ENCODE measurements at places on chromosomes 3 and 15.
A peak's percentile ranks its signal among the peaks of the same experiment; 100 is the strongest.

DNA sequence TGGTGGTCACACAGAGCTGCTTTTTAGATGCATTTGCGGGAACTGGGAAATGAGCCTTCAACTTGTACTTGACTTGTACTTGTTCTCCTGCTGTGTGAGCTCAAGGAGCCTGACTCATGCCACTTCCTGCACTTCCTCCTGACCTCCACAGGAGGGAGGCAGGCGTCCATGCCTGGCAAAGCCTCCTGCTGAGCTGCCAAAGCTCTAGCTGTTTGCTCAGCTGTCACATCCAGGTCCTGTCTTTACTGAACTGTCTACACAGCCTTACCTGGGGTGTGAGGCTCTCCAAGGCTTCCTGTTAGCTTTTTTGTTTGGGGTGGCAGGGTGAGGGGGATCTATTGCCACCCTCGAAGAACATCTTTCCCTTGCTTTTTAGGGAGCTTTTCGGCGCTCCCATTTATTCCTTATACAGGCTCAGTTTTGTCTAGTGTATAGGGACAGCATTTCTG is 6.4 kb downstream of the THPO start:
- DNase-seq: peak; percentile 81

GRCh38 chr3:129100274-129100673 is 21.3 kb downstream of the RAB43 start:
- no peak for DNase-seq

- DNase-seq: peak; percentile 27
These were observed 46.6 kb upstream of the MDFIC2 start for GRCh38 chr3:70358978-70359580.

GRCh38 chr3:72100080-72100511 is 315.1 kb upstream of the PROK2 start:
- peak; percentile 64 for DNase-seq

- DNase-seq: no peak
These were observed 217.3 kb downstream of the ZIC4 start for GRCh38 chr3:147189016-147189415.

GRCh38 chr15:36632226-36632625 is 52.8 kb downstream of the CDIN1 start:
- DNase-seq: no peak

- DNase-seq: peak; percentile 70
These were observed 67.7 kb downstream of the CYP19A1 start for GRCh38 chr15:51270706-51271105.

GRCh38 chr3:153249906-153250305 is 87.9 kb downstream of the RAP2B start:
- no peak for DNase-seq

GRCh38 chr3:149162007-149162406 is 32.6 kb downstream of the HPS3 start:
- no peak for DNase-seq

DNA sequence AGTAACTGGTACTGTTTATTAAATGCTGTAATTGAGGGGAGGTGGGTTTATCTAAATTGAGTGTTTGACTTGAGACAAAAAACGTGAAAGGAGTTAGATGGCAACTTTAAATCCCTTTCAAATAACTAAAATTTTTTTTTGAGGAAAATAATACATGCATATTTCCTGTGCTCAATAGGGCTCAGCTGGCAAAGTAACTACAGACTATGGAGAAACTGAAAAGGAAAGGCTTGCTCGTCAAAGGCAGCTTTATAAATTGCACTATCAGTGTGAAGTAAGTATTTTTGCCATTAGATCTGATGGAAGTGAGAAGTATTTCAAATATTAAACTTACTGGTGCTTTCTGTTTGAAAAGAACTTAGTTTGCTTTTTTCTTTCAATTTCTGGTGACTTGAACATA is 72.2 kb downstream of the DZIP3 start:
- DNase-seq: no peak

- no peak for DNase-seq
These were observed 16.6 kb downstream of the KLF15 start for GRCh38 chr3:126340596-126340942.
